Stimulated activated CD4-positive, alpha-beta T cell treated with anti-CD3 and anti-CD28 coated beads, Interleukin-4, amount 100 ng/mL, for 4 hours (primary cell): ENCODE measurements at places on chromosomes 2 and 18.

DNA sequence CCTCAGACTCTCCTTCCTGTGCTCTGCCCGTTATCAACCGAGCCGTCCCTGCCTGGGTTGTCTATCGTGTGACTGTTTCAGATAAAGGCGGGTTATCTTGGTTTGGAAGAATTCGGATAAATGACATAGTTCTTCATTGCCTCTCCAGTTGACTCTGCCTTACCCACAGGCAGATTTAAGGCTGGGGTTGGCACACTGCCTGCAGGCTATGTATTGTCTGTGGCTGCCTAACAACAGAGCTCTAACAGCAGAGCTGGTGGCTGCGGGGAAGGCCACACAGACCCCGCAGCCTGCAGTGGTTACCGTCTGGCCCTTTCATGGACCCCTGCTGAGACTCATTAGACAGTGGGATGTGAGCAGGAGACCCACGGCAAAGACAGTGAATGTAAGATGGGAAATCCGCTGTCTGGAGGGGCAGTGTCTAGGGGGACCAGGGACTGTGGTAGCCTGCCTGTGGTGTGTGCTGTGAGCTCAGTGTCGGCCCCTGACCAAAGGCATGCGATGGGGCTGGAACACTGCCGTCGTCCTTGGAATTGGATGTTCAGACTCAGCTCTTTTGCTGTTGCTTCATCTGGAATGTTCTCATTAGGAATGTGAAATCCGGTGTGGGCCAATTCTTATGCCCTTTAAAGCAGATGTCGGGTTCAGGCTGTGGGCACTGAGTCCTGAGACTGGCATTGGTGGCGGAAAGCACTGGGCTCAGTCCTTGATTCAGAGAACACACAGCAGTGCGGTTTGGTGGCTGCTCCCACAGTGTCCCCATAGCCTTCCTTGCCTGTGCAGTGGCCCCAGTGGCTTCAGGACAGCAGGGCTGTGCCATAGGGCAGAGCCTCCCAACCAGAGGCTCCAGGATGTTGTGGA lies 44.5 kb downstream of the SH3RF3 start:
- DNase-seq: no peak

DNA sequence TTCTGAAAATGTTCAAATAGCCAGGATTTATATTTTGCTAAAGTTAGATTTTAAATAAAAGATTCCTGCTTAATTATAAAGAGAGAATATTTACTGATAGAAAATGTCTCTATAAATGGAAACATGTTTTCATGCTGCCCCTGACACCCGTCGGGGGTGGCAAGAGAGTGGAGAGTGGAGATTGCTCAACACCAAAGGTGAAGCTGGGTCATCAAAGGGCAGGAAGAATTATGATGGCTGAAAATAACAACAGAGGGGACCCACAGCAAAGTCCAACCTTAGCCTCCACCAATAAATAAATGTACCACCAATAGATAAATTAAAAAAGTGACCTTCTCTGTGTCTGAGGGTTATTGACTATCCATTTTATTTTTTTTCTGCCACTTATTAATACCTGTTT lies 326.8 kb upstream of the GYPC start:
- DNase-seq: no peak

GRCh38 chr18:34838669-34839068 lies 128.6 kb downstream of the DTNA start:
- DNase-seq: no peak

GRCh38 chr2:119202610-119203310 lies 20.9 kb upstream of the STEAP3 start:
- DNase-seq: no peak

GRCh38 chr2:233811732-233812131 lies 33.6 kb downstream of the MROH2A start:
- DNase-seq: no peak

DNA sequence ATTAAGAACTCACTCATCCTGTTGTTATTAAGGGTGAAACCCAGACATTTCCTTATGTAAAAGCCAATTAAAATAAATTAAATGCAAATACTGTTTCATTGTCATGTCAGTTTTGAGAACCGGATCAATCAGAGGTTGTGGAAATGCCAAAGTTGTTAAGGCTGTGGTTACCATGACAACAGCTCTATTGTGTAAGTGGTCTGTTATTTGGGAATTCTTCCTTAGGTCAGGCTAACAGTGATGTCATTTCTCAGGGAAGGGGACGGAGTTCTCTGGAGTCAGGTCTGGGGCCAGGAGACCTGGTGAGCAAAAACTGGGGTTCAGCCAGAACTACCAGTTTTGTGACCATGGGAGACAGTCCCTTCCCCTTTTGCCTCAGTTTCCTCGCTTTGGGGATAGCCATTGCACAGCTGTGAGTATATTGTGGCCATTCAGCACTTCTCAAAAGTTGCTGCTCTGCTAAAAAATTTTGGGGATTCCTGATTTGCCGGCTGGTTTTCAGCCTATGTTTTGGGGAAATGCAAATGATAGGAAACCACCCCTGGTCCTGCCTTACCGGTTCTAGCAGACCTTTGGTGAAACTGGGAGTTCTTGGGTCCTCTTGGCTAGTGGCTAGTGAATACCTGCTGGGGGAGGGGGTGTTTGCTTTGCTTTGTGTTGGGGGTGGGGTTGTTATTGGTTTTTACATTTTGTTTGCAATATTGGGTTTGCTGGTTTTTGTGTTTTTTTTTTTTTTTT lies 21.6 kb downstream of the HPCAL1 start:
- no peak for DNase-seq

- DNase-seq: no peak
Measured at GRCh38 chr18:23752796-23753195, 63.5 kb downstream of the LAMA3 start.

DNA sequence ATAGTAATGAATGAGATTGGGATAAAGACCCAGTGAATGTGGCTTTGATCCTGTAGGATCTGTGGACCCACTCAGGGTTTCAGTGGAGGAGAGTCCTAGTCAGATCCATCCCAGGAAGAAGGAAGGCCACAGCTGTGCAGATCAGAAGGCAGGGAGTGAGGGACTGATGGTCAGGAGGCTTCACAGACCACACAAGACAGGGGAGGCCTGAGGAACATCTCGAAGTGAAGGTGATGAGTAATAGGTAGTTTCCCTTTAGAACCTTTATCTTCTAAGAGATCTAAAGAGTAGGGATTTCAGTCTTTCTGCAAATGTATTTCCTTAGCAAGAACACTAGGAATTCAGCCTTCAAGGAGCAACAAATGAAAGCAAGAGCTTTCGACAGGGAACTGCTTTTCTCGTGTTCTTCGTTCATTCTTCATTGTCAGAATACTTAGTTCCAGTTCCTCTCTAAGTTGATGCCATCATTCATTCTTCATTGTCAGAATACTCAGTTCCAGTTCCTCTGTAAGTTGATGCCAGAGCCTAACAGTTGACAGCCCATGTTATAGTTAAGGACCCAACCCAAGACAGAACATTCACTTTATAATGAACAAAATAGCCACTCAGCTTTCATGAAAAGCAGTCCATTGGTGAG lies 150.2 kb upstream of the EPAS1 start:
- no peak for DNase-seq

DNA sequence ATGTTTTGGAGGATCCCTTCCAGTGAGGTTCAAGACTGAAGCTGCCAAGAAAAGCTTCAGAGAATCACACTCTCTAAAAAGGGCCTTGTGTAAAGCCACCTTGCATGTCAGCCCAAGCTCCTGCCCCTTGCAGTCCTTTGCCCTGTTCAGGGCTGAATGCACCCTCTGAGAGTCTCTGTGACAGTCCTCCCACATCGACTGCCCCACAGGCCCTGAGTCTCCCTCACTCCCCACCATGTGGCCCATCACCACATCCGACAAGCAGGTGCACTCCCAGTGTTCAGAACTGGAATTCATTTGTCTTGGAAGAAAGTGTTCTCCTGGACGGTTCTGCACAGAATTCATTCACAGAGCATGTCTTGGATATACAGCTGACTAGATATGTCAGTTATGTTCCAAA lies 31.0 kb downstream of the BCL11A start:
- DNase-seq: no peak

- no peak for DNase-seq
Measured at GRCh38 chr2:210475706-210476105, 853 bp downstream of the LANCL1 start.

- no peak for DNase-seq
Measured at GRCh38 chr2:220228310-220229006, 601.0 kb downstream of the SLC4A3 start.

GRCh38 chr2:69080071-69080470 lies 67.1 kb downstream of the ANTXR1 start:
- DNase-seq: no peak

DNA sequence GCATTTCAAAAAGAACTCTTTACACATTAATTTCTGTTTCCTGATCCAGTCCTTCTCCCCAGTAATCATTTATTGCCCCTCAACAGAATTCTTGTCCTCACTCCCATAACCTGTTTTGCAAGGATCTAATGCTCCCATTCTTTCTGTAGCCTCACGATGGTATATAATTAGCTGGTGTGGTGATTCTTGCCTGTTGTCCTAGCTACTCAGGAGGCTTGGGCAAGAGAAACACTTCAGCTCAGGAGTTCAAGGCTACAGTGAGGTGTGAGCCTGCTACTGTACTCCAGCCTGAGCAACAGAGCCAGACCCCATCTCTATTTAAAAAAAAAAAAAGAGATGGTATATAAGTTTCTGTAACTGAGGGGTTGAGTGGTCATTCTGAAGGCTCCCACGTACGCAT lies 7.7 kb upstream of the TRAPPC8 start:
- DNase-seq: no peak

DNA sequence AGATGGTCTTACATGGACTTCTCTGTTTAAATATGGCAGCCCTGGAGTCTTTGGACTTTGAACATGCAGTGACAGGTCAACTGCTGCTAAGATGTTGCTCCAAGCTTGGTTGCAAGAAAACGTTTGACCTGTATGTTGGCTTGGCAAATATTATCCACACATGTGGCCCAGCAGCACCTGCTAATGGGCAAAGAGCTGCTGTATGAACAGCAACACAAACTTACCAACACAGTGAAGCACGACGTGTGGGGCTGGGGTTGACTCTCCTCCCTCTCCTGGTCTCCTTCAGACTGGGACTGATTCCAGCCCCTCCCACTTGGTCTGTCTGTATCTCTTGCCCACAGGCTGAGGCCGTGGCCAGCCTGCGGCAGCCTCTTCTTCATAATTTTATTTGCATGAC lies 3.8 kb downstream of the KCNE4 start:
- no peak for DNase-seq

GRCh38 chr2:234457421-234457820 lies 39.5 kb downstream of the ARL4C start:
- DNase-seq: no peak

DNA sequence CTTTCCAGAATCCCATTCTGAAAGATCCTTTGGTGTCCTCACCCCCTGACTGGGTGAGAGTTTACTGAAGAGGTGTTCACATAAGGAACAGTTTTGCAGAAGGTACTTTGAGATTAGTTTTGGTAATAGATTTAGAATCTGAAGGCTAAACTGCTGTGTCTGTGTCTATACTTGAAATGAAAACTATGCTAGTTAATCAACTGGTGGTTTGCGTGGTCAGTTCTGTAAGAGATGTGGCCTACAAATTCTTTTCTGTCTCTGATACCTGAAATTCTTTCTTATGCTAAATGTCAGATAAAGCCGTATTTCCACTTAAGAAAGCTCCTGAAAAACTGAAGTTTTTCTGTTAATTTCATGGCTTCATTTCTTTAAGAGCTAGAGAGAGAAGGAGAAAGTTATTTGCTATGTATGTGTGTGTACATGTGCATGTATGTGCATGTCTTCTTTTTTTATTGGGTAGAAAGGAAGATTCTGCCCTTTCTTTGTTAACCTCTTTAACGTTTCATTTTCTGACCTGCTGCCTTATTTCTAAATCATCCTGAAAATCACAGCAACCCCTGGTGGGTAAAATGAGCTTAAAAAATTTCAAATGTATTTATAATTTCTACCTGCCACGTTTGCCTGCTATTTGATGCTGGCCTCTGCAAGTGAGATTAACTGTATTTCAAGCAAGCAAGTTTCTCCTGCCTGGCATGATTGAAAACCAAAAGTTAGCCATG lies 552.0 kb upstream of the NRP2 start:
- no peak for DNase-seq

- no peak for DNase-seq
Measured at GRCh38 chr2:218006741-218007140, 3.9 kb upstream of the TNS1 start.

GRCh38 chr2:142642650-142643049 lies 234.8 kb upstream of the KYNU start:
- DNase-seq: no peak

DNA sequence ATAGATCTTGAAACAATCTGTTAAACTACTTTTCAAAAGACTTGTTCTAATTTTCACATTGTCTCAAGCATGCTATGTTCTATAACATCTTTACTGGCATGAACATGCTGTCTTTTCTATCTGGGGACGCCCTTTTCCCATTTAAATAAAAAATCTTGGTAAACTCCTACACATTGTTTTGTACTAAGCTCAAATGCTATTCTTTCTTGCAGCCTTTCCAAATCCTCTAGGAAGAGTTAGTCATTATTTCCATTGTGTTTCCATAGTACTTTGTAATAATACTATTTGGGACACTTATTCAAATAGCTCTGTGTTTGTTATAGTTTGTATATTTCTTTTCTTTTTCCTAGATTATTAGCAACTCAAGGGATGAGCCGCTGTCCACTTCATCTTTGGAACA lies 828.6 kb upstream of the FSHR start:
- no peak for DNase-seq

DNA sequence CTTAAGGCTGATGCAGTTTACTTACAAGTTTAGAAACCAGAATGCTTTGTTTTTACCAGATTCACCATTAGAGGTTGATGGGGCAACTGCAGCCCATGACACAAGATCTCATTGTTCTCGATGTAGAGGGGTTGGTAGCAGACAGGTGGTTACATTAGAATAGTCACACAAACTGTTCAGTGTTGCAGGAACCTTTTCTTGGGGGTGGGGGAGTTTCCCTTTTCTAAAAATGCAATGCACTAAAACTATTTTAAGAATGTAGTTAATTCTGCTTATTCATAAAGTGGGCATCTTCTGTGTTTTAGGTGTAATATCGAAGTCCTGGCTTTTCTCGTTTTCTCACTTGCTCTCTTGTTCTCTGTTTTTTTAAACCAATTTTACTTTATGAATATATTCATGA lies 99.4 kb upstream of the IL1R2 start:
- no peak for DNase-seq

GRCh38 chr2:33118651-33119050 lies 171.9 kb downstream of the LTBP1 start:
- no peak for DNase-seq

GRCh38 chr18:55119434-55119833 lies 160.2 kb upstream of the CCDC68 start:
- DNase-seq: no peak

- no peak for DNase-seq
Measured at GRCh38 chr2:99748344-99748743, 258.5 kb upstream of the REV1 start.

DNA sequence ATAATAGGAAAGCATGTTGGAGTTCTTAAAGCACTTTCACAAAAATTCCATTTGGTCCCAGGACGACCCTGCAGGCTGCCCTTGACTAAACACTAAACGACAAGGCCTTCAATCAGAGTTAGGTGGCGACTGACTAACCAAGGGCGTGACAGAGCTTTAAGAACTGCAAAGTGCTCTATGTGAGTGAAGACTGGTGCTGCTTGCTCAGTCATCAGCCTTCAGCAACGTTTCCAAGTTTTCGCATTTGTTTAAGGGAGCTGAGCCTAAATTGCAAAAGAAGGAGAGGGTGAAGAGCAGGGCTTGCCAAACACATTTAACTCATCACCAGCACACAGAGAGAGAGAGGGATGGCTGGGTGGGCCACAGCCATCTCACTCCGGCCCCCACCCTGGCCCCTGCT lies 204.7 kb upstream of the PID1 start:
- DNase-seq: no peak

- DNase-seq: no peak
Measured at GRCh38 chr2:234252772-234253171, 202.3 kb downstream of the SPP2 start.

GRCh38 chr2:18368008-18368407 lies 192.4 kb downstream of the RDH14 start:
- DNase-seq: no peak
